ENCODE measurements at places on chromosomes 11 and 22.
A peak's percentile ranks its signal among the peaks of the same experiment; 100 is the strongest.

- DNase-seq = no peak
Observed at GRCh38 chr11:16346975-16347374, 9.4 kb downstream of the SOX6 start.

- DNase-seq = no peak
Observed at GRCh38 chr11:78469896-78470295, 52.3 kb upstream of the GAB2 start.

DNA sequence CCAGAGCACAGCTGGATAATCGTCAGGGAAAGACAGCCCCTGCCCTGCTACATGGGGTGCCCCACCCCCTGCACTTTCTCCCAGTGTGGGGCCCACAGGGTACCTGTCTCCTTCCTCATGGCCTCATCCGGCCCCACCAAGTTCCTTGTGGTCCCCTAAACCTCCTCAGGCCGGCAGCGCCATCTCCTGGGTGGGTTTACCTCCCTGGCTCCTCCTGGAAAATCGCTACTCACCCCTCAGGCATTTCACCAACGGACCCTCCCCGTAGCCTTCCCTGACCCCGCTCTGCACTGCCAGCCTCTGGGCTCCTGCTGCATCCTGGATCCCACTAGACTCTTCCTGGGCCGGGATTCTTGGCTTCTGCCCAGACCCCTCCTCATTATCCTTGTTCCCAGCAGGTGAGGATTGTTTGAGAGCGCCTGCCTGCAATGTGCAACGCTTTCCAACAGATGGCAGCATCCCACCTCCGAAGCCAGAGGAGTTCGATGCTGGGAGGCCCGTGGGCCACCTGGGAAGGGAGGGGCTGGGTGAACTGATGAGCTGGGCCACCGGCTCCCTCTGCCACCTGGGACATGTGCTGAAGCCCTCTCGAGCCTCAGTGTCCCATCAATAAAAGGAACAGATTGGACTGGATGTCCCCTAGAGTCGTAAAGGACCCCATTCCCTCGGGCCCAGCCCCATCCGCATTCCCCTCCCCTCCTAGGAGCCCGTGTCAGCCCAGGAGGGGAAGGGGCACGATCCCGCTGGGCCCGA is 44.2 kb upstream of the TTLL12 start:
- peak; percentile 37 for DNase-seq

DNA sequence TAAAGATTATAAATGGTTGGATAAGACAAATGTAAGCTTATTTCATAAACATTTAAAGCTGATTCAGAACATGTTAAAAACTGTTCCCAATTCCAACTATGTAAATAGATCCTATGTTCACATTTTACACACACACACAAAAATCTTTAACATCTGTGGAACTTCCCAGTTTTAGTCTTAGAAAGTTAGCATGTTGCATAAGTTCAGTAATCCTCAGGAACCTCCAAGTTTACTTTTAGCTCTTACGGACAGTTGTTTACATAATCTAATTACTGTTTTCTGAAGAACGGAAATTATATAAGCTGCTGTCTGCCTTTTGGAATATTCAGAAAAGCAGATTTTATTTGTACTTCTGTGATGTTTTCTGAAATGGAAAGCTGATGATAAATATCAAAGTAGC is 53.3 kb downstream of the PANX1 start:
- DNase-seq = no peak

DNA sequence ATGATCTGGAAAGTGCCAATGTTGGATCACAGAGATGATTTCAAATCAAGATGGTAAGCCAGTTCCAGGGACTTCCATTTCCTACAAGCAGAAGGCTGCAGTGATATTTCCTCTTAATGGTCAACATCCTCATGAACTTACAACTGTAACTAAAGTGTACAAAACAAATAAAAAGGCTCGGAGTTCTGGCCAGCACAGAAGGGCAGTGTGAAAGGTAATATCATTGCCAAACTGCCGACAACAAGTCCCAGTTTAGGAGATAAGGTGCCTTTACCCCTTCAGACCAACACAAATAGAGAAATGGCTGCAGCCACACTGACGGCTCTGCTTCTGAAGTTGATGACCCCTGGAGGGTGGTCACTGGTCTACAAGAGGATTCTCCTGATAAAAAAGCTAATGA is 91.1 kb downstream of the ETS1 start:
- no peak for DNase-seq

DNA sequence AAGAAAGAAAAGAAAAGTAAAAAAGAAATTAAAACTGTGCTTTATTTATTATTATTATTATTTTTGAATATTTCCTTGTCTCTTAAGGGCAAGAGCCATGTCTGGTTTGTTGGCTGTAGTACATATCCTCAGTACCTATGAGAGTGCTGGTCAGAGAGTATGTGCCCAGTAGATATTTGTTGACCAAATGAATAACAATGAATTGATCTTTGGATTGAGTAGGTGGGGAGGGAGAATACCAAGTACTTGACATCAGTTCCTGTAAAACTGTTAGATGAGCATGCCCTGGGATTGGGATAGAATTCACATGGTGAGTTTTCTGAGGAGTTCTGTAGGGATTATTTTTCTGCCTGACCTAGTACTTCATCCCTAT is 11.4 kb downstream of the STIM1 start:
- no peak for DNase-seq

DNA sequence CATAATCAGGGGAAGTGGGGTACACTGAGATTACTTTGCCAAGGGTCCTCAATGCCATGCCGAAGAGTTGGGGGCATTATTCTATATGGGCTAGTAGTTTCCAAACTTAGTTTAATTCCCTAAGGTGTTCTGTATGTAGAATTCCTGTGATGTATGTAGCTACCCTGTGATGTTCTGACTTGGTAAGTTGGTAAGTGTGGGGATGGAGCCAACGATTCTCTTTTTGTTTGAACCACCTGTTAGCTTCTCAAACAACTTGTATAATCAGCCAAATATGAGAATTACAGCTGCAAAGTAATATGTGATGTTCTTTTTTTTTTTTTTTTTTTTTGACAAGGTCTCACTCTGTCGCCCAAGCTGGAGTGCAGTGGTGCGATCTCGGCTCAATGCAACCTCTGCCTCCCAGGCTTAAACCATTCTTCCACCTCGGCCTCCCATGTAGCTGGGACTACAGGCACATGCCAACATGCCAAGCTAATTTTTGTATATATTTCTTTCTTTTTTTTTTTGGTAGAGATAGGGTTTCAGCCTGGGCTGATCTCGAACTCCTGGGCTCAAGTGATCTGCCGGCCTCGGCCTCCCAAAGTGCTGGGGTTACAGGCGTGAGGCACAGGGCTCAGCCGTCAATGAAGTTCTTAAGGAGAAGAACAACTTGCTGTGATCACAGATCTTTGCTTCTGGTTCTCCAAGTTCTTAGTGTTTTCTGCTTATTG is 315.2 kb upstream of the CCDC90B start:
- DNase-seq = no peak

DNA sequence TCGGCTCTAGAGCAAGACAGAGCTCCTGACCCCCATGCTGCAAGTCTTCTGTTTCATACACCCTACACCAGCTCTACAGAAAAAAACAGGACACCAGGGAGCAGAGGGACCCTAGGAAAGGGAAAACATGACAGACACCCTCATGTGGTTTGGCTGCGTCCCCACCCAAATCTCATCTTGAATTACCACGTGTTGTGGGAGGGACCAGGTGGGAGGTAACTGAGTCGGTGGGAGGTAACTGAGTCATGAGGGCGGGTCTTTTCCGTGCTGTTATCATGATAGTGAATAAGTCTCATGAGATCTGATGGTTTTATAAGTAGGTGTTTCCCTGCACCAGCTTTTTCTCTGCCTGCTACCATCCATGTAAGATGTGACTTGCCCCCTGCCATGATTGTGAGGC is 6.6 kb upstream of the C22orf39 start:
- no peak for DNase-seq

- DNase-seq = no peak
Observed at GRCh38 chr22:40076702-40077645, 82.2 kb downstream of the FAM83F start.

- peak; percentile 58 for DNase-seq
Observed at GRCh38 chr11:78022397-78023396, at the start of gene KCTD14. TSS of gene KCTD14 (minus strand) at chr11:78023276. CDS start at chr11:78023249, 27 bp downstream.

DNA sequence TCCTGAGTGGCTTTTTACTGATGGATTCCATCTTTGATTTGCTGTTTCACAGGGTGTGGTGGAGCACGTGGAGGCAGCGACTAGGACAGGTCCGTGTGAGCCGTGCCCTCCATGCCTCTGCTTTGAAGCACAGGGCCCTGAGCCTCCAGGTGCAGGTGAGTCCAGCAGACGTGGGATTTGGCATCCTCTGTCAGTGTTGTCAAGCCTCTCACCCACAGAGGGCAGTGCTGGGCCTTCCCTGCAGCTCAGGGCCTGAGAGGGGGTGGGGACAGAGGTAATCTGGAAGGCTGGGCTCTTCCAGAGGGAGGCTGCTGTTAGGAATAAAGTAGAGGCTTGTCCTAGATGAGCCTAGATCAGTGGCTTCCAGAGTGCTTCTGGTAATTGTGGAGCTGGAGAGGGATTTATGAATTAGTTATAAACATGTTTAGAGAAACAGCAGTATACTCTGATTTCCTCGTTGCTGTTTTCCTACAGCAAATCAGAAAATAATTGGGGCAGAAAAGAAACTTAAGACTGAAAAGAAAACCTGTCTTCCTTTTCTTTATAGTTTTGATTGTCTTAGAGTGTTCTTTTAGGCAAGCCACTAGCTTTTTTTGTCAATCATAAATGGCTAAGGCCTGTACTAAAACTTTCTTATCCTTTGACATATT is 65.0 kb downstream of the SFI1 start:
- DNase-seq = peak; percentile 6

GRCh38 chr11:102267609-102268008 is 49.7 kb upstream of the BIRC3 start:
- DNase-seq = no peak

- no peak for DNase-seq
Observed at GRCh38 chr11:117514256-117514655, 186.6 kb downstream of the CEP164 start.

GRCh38 chr11:12845163-12845562 is 164.0 kb upstream of the RASSF10 start:
- DNase-seq = no peak

GRCh38 chr11:43467958-43468357 is 109.2 kb downstream of the TTC17 start:
- DNase-seq = no peak

GRCh38 chr22:23673826-23674690 is 16.8 kb upstream of the RGL4 start:
- no peak for DNase-seq

GRCh38 chr11:66857234-66857926 is 516 bp downstream of the LRFN4 start:
- DNase-seq = no peak

GRCh38 chr11:64239662-64240434 is 1.0 kb upstream of the FKBP2 start:
- DNase-seq = no peak

DNA sequence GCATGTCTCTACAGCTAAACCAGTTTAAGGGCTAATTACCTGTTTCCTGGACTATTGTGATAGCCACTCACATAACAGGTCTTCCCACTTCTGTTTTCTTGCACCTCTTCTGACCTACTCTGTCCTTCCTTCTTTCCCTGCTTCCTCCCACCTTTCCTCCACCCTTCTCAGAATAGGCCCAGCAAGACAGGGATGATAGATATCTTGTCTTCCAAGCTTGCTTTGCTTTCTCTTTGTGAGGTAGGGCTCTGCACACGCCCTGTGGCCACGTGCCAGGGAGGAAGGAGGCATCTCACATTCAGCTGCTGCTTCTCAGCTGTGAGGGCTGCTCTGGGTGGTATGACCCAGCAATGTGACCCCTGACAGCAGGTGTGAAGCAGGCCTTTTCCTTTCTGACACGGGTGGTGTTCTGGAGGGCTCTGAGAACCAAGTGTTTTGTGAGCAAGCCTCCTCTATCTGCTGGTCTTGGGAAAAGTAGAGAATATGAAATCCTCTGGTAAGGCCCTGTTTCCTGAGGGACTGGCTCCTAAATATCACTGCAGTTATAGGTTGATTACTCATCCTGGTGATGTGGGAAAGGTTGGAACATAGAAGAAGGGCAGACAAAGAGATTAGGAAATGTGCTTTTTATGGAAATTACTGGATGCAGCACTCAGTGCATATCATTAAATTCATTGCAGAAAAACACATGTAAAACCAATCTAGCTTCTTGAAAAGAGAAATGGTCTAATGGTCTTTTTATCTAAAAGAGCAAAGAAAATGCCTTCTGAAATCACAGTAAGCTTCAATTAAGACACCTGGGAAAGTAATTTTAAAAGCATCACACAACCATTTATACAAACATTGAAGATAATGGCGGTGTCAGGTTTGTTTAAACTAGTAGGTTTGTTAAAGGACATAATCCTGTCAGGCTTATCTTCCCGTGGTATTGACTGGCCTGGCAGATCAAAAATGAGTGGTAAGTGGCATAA is 8.5 kb downstream of the AMOTL1 start:
- DNase-seq = no peak

GRCh38 chr11:122995526-122995925 is 13.9 kb upstream of the BSX start:
- no peak for DNase-seq

DNA sequence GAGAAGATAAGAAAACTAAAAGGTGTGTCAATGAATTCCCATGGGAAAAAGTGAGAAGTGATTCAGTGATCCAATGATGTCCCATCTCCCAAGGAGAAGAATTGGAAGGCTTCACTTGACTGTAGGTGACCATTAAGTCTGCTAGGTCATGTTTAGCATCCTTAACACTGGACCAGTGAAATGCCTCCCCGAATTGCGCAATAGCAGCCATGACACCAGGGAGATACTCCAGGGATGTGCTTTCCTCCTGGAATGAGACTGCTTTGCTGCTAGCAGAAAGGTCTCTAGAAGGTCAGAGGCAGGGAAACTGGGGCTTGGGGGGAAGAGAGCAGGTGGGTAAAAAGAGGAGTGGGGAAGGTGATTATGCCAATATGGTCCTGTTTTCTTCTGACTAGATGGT is 364.3 kb downstream of the OPCML start:
- DNase-seq = no peak

- no peak for DNase-seq
Observed at GRCh38 chr11:73538381-73538872, 59.5 kb downstream of the FAM168A start.

GRCh38 chr22:35892192-35892591 is 136.4 kb downstream of the RBFOX2 start:
- no peak for DNase-seq

DNA sequence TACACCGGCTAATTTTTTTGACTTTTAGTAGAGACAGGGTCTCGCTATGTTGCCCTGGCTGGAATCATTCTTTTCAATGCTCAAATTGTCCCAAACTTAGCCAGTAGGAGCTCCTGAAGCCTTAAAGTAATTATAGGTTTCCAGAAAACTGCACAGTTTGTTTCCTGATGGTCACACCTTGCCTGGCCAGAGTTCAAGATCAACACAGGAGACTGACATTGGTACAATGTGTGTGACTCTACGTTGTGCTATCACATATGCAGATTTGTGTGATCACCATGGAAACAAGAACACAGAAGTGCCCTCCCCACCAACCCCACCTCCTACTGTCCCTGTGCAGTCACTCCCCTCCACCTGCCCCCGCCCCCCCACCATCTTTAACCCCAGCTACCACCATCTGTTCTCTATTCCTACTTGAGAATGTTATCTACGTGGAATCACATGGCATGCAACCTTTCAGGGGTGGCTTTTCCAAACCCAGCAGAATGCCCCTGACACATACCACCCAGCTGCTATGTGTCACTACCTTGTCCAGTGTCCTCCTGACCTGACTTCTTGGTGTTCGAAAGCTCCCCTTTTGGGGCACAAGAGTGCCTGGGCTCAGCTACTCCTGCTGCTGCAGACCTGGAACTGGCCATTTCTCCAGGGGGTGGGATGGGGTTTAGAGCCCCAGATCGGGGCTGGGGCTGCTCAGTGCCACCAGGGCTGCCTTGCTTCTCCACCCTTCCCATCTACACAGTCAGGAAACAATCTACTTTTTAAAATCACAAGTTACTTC is 6.1 kb upstream of the NAP1L4 start:
- DNase-seq = no peak

GRCh38 chr11:116467823-116468222 is 305.0 kb downstream of the BUD13 start:
- DNase-seq = no peak
